Activated naive CD4-positive, alpha-beta T cell treated with anti-CD3 and anti-CD28 coated beads for 36 hours (primary cell): ENCODE measurements at places on chromosomes 7 and 10. TPM values are rescaled to one million over a fixed set of nuclear protein-coding genes. Genes with fewer than 3 reads are reported as not detected.

The DENND2A gene
- not detected for total RNA-seq

The SLC26A4 gene
- total RNA-seq: 0.74 TPM

- no peak for DNase-seq
These were observed 184.7 kb upstream of the GDF10 start for GRCh38 chr10:47115322-47115721.

GRCh38 chr10:5628451-5629302 lies 37.7 kb downstream of the ASB13 start:
- DNase-seq: peak; percentile 74

DNA sequence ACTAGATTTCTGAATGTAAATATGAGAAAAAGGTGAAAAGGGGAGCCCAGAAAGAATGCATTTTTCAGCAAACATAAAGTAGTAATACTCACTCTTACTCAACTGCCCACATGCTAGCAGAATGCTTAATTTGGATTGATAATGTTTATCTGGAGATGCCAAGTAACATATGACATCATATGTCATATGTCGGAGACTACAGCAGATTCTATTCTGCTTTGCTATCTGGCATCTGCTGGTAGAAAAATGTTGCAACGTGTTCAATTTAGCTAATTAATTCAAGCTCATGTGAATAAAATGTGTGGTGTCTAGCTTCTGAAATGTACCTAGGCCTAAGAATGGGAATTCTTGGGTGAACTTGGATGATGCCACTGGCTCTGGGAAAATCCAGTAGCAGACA lies 4.5 kb downstream of the BBIP1 start:
- no peak for DNase-seq

GRCh38 chr7:71485586-71485985 lies 353.6 kb downstream of the GALNT17 start:
- no peak for DNase-seq

GRCh38 chr10:56360967-56361612 lies at the start of gene ZWINT:
ZWINT (minus strand) TSS chr10:56361259; CDS start chr10:56361236, 23 bp downstream.
- DNase-seq: peak; percentile 95

DNA sequence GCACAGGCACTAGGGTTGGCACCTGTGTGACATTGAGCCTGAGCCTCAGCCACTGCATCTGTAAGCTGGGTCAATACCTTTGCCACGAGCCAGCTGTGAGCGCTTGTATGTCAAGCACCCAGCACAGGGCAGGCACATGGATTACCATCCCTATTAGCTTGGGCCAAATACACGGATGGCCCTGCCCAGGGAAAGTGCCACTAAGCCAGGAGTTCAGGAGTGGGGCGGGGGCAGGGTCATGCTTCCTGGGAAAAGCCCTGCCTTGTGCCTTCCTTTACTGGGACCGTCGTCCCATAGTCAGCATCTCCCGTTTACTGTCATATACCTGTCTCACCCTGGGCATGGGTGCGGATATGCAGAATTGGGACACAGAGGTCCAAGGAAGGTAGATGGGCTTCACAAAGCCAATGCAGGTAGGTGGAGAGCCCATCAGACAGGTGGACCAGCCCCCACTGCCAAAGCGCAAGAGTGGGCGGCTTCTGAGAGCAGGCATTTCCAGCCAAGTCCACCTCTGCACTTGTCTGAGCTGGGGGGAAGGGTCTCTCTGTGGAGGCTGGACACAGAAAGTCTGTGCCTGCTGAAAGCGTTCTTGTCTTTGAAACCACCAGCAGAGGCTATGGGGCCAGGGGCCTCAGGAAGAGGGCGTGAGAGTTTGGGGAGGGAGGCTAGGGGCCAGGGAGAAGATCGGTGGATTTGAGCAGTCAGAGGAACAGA lies 72.6 kb downstream of the VWA2 start:
- DNase-seq: no peak

DNA sequence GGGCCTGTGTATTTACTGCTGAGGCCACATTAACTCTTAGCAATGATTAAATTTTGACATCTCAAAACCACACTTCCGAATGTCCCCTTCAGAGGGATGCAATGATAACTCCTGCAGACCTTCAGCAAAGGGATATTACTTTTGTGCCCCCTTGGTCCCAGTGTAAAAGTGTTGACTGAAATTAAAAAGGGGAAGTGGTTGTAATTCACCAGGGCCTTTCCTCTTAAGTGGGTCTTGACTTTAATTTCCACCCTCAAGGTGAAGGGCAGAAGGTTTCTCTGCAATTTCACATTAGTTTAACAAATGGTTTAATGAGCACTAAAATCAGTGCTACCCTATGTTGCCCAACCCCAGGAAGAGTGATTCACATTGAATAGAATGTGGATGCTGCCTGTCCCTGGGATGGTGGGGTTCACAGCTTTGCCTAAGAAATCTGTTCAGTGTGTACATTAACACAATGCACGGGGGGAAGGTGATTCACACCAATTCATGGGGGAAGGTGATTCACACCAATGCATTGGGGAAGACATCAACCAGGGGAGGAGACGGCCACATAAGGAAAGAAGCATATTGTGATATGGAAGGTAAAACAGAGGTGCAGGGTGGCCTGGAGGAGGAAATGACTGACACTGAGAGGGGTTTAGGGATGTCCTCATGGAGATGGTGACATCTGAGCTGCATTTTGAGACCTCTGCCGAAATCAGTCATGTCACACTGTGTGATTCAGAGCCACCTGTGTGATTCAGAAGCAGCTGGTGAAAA lies 19.4 kb upstream of the TNS3 start:
- DNase-seq: no peak

- DNase-seq: no peak
These were observed 273.4 kb upstream of the SORCS1 start for GRCh38 chr10:107437921-107438320.

DNA sequence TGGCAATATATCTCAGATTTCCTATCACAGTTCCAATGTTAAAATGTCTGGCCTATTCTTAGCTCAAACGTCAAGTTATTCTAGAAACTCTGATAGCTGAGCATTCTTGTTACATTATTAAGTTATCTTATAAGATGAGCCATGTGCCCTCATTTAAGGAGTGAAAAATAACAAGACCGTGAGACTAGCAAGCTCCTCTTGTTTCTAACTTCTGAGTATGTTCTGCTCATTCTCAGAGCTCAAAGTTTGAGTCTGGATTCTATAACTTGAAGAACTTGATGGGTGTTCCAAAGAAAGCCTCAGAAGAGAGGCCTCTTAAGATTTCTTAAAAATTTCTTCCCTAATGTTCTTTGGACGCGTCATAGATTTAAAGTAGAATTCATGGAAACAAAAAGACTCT lies 215.2 kb downstream of the HTR7 start:
- DNase-seq: no peak

GRCh38 chr7:15602236-15602635 lies 40.4 kb upstream of the AGMO start:
- DNase-seq: no peak

- DNase-seq: peak; percentile 26
These were observed 32.3 kb downstream of the CARD11 start for GRCh38 chr7:3011211-3011852.

DNA sequence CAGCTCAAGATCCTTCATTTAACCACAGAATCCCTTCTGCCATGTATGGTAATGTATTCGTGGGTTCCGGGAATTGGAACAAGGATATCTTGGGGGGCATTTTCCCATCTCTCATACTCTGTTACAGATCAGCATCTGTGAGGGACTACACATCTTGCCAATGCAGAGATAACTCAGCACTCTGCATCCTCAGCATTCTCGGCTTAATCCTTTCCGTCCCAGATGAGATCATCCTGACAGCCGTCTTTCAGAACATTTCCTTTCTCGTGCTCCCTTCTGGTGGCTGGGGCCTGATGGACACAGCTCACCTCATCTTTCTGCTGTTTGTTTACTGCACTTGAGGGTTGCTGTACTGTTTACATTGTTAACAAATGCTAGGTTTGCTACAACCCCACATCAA lies 25.3 kb downstream of the FKBP6 start:
- no peak for DNase-seq

GRCh38 chr7:4799508-4800268 lies 24.3 kb downstream of the AP5Z1 start:
- DNase-seq: no peak
